ENCODE measurements at places on chromosomes 12 and 14. TPM values are rescaled to one million over a fixed set of nuclear protein-coding genes. Genes with fewer than 3 reads are reported as not detected.

- no peak for DNase-seq
Measured at GRCh38 chr14:94079891-94080620, 946 bp downstream of the DDX24 start.

GRCh38 chr14:51401756-51402155 lies 161.7 kb downstream of the TMX1 start:
- no peak for DNase-seq

- no peak for DNase-seq
Measured at GRCh38 chr12:115382681-115383080, 698.7 kb upstream of the TBX3 start.

DNA sequence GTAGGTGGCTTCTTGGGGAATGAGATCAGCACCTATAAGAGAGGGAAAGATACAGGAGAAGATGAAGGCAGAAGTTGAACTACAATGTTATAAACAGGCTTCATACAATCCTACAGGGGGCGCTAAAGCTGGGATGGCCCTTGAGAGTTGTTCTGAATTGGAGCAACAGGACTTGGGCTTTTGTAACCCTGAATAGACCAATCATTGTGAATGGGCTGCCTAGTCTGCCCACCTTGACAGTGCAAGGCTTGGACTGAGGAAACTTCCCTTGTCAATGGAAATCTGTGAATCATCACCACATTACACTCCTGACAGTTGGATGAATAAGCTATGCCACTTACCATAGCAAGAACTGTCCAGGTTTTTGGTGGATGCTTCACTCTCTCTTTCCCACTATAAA lies 306.1 kb downstream of the KCNC2 start:
- no peak for DNase-seq

DNA sequence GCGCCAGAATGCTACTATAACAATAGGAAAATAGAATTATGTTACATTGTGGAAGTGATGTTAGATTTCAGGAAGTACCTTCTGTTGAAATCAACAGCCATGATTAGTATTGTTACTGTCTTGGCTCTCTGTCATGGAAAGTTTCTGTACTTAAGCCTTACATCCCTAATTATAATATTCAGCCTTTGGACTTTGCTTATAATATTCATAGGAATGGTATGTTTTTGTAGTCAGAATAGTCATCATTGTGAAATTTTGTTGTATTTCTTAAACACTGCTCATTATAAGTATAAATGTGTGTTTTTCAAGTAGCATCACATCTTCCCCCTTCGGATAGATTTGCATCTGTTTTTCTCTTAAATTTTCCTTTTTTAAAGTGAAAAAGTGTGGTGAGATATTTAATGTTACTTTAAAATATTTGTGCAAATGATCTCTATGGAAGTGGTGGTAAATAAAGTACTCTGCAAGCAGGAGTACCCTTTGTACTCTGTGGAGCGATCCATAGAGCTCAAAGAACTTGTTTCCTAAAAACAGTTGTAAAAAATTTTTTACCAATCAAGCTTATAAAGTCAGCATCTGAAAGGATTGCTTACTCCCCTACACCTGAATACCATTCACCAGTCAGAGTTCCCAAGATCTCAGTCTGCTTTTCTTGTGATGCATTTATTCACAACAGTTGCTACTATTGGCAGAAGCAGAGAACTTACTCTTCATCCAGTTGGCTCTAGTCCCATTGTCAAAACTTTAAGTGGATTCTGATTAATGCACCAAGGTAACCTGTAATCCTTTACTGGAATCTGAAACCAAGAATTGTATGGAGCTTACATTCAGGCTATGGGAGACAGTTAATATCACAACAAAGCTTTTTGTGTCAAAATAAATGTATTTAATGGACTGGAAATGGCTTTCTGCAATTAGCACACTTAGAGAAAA lies 87.8 kb downstream of the RIC8B start:
- DNase-seq = no peak

GRCh38 chr14:103155826-103156394 lies 32.6 kb downstream of the TNFAIP2 start:
- no peak for DNase-seq

RHEBL1 gene
- 1.8 TPM for total RNA-seq

TDRD9 gene
- 0.17 TPM for total RNA-seq

PLA2G1B gene
- not detected for total RNA-seq

NDUFA9 gene
- 61.8 TPM for total RNA-seq
